ENCODE measurements at places on chromosomes 1 and 21.

DNA sequence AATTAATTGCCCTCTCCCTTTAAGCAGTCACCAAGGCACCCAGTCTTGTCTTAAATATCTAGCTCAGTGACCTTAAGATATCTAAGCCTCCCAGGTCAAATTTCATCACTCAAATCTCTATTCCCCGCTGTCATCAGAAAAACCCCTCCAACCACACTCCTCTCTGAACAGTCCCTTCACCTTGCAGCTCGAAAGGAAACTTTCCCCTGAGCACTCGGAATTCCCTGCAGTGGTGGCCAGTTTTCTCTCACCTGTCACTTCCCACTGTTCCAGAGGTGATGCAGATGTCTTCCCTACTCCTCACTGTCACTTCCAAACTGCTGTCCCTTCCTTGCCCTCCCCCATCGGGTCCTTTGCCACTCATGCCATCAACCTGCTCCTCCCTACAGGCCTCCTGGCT lies 15.3 kb upstream of the SSX2IP start:
- no peak for DNase-seq

- peak; percentile 0 for DNase-seq
Measured at GRCh38 chr1:159429074-159429861, 2.7 kb upstream of the OR10J4 start.

DNA sequence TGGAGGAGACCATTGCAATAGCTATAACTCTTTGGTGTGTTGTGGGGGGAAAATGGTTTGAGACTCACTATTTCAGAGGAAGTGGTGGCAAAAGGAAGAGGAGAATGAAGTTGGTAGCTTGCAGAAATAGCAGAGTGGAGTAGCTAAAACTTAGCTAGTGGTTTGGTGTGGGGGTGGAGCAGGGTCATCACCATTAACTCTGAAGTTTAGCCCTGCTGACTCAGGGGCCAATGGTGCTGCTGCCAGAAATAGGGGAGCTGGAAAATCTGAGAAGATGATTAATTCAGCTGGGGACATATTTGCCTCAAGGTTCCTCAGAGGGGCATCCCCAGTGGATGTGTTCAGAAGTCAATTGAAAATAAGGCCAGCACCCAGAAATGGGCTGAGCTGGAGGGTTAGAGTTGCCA lies 65.4 kb downstream of the RUNX1 start:
- DNase-seq: peak; percentile 43

DNA sequence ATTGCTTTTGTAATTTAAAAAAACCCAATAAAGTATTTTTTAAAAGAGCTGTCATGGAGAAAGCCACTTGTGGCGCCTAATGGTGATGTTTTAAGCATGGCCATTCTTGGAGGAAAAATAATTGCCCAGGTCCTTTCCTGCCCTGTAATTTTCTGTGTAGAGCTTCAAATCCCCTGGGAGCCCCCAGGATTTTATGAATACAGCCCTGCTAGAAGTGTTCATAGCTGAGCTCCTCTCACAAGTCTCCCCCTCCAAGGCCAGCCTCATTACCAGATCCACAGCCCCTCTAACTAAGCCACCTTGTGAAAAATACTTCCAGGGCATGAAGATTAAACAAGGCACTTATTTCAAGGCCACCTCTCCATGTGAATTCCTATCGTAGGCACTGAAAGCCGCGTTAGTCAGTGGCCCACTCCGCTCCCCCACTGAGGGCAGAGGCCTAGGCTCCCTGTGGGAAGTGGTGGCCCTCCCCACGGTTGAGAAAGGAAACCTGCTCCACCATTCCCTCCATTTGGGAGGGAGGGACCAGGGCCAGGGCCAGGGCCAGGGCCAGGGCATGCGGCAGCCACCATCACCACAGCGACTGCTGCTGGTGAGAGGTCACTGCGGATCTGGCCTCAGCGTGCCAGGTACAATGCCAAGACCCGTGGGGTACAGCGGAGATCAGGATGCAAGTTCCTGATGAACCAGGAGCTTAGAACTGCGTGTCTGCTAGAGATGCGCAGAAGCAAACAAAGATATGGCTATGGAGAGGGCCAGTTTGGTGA lies 83.1 kb downstream of the KCNN3 start:
- no peak for DNase-seq

- no peak for DNase-seq
Measured at GRCh38 chr1:7495962-7496361, 275.1 kb upstream of the VAMP3 start.

DNA sequence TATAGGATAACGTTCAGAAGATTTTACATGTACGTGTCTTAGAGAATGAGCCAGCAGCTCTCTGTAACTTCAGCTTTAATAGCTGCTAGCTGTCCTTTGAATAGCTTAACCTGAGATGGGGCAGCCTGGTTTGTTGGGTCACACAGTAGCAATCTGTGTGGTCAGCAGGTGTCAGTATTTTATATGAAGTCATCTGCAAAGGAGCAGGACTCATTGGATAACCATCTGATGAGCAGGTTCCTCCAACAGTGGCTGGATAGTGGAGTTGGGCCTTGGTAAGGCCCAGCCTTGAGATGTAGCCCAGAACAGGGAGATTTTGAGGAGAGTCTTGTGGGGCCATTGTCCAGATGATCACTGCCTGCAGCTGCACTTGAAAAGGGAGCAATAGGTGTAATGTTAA lies 6.4 kb downstream of the GSTM5 start:
- no peak for DNase-seq

- DNase-seq: peak; percentile 14
Measured at GRCh38 chr21:40714536-40714935, 132.4 kb downstream of the DSCAM start.

DNA sequence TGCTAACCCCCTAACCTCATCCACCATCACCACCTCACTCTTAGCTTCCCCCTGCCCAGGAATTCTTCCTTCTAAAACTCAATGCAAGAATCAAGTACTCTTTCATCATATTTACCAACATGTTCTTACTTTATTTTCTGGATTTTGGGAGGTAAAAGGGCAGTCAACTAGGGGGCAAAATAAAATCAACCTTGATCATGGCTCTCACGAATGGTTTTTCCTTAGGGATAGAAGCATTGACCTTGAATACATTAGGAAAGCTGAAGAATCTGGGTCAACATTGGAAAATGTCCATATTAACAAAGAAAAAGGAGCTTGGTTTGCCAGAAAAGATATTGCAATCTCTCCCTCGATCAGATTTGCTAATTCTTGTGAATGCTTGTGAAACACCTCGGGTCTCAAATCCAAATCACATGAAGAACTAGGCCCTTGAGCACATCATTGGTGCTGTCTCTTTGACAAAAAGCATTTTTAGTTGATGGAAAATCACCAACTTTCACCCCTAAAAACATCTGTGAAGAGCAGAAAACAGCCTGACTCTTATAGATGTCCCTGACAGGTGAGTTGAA lies 58.9 kb downstream of the ZC3H11B start:
- DNase-seq: no peak

- no peak for DNase-seq
Measured at GRCh38 chr1:176208034-176208433, 948 bp upstream of the COP1 start.

- peak; percentile 65 for DNase-seq
Measured at GRCh38 chr1:168498159-168498631, 45.6 kb downstream of the XCL2 start.

GRCh38 chr1:116113615-116114014 lies 2.4 kb downstream of the MAB21L3 start:
- no peak for DNase-seq

- no peak for DNase-seq
Measured at GRCh38 chr21:25857308-25858074, 122.7 kb downstream of the GABPA start.

DNA sequence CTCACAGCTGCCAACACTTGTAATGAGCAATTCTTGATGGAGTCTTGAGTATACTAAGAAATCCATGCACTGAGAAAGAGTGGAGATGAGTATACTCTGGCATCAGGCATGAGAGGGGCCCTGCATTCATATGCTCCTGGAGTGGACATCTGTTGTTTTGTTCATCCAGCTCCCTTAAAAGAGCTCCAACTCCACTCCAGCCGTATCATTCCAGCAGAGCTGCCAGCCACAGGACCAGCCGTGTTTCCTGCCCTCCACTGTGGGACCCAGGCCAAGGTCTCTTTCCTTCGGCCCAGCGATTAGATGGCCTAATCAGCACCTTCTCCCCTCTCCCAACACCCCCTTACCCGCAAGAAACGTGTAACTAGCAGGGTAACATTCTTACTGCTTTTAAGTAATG lies 144.5 kb downstream of the OMA1 start:
- peak; percentile 39 for DNase-seq

DNA sequence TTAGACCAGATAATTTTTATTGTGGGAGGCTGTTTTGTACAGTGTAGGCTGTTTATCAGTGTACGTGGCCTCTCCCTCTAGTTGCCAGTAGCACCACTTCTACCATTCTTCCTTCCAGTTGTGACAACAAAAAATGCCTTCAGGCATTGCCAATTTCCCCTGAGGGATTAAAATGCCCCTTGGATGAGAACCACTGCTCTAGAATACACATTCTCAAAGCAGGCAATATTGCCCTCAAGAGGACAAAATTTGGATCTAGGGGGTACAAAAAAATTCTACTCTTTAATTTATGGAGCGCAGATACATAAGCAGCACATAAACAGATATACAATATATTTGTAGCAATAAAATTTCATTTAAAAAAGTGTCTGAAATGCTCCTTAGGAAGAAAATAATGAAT lies 674.6 kb downstream of the PTPRC start:
- no peak for DNase-seq

- no peak for DNase-seq
Measured at GRCh38 chr1:15668089-15668754, 15.9 kb upstream of the PLEKHM2 start.

DNA sequence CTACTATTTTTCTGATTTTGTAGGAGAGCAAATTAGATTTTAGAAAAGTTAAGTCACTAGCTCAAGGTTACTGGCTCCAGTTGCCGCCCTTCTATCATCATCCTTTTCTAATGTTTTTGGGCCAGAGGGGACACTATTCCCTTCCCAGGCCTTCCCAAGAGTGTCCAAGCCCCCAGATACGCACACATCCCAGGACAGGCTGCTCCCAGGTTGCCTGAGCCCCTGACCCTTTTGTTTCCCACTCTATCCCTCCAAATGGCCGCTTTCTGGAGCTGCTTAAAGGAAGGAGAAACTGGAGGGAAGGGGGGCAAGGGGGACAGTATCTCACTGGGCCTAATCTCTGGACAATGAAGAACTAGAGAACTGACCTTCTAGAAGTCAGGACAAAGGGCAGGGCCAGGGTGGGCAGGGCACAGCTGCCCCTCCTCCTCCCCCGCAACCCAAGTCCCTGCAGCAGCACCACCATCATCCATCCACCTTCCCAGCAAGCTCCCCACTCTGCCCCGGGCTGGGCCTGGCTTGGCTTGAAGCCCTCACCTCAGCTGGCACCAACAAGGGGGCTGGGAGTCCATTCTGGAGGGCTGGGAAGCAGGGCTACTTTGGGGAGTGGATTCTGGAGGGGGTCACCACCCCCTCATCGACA lies 1.1 kb upstream of the MAP7D1 start:
- DNase-seq: no peak

GRCh38 chr21:31874812-31875212 lies 2.0 kb downstream of the HUNK start:
- DNase-seq: no peak

DNA sequence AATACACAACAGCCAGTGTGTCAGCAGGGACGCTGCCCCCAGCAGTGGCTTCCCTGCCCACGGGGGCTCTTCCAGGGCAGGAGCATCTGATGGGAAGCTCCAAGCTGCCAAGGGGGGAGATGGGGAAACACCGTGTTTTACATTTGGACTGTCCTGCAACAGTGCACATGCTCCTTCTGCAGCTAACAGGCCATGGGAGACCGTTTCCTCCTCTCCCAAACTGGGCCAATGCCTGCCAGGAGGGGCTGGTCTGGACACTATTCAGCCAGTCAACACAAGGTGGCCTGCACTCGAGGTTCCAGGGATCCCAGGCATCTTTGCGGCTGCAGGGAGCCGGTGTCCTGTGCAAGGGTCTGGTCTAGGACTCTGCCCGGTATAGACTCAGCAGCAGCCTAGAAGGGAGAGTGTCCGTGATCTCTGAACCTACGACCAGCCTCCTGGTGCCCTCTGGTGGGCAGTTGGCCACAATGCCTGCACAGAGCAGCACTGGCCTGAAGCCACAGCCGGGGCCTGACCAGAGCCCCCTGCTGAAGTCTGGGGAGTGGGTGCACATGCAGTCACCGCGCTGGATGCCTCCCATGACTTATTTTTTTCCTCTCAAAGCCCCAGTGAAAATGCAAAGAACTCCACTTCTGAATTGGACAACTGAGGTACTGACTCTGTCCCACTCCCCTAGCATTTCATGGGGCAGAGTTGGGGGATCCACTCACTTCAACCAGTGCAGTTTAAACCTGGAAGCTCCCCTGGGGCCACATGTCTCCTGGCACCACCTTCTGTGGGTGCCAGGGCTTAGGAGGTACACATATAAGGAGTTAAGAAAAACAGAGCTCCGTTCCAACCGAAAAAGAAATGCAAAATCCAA lies 33.3 kb downstream of the RCC2 start:
- peak; percentile 56 for DNase-seq

- DNase-seq: no peak
Measured at GRCh38 chr1:27597516-27598294, 6.2 kb downstream of the AHDC1 start.
